ENCODE measurements at places on chromosomes 4 and X. TPM values are rescaled to one million over a fixed set of nuclear protein-coding genes. Genes with fewer than 3 reads are reported as not detected.

Gene WAS
- 1.6 TPM for total RNA-seq

Gene PNMA5
- total RNA-seq: not detected

- peak; percentile 31 for DNase-seq
Observed at GRCh38 chrX:49838374-49838773, 9.3 kb downstream of the PAGE4 start.

GRCh38 chrX:66021765-66022631 lies 17.9 kb downstream of the VSIG4 start:
- DNase-seq: peak; percentile 1

DNA sequence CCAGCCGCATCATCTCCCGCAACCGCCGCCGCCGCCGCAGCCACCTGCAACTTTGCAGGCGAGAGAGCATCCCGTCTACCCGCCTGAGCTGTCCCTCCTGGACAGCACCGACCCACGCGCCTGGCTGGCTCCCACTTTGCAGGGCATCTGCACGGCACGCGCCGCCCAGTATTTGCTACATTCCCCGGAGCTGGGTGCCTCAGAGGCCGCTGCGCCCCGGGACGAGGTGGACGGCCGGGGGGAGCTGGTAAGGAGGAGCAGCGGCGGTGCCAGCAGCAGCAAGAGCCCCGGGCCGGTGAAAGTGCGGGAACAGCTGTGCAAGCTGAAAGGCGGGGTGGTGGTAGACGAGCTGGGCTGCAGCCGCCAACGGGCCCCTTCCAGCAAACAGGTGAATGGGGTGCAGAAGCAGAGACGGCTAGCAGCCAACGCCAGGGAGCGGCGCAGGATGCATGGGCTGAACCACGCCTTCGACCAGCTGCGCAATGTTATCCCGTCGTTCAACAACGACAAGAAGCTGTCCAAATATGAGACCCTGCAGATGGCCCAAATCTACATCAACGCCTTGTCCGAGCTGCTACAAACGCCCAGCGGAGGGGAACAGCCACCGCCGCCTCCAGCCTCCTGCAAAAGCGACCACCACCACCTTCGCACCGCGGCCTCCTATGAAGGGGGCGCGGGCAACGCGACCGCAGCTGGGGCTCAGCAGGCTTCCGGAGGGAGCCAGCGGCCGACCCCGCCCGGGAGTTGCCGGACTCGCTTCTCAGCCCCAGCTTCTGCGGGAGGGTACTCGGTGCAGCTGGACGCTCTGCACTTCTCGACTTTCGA lies 654 bp downstream of the ATOH1 start:
- peak; percentile 55 for DNase-seq

DNA sequence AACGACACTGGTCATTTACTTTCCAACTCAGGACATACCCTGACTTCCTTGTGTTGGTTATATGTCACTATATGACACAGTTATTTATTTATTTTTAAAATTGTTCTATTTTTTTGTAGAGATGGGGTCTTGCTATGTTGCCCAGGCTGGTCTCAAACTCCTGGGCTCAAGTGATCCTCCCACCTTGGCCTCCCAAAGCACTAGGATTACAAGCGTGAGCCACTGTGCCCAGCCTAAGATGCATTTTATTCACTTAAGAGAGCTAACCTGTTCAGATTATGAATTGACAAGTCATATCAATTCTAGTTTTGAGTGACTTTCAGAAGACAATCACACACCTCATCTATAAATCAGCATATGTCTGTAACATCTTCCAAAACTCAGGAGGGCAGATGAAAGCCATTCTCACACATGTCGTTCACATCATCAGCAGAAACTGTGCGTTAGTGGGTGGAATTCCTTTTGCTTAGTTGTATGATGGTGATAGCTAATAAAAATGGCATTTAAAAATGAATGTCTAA lies 9.4 kb upstream of the RHOH start:
- DNase-seq: no peak

- DNase-seq: peak; percentile 81
Observed at GRCh38 chr4:2041239-2042130, 17.6 kb upstream of the NAT8L start.

Gene FGD1
- 7.5 TPM for total RNA-seq

Data from tongue (tissue), 3 donors.